Dermis microvascular lymphatic vessel endothelial cell (primary cell): ENCODE measurements at places on chromosomes 2 and 18.

DNA sequence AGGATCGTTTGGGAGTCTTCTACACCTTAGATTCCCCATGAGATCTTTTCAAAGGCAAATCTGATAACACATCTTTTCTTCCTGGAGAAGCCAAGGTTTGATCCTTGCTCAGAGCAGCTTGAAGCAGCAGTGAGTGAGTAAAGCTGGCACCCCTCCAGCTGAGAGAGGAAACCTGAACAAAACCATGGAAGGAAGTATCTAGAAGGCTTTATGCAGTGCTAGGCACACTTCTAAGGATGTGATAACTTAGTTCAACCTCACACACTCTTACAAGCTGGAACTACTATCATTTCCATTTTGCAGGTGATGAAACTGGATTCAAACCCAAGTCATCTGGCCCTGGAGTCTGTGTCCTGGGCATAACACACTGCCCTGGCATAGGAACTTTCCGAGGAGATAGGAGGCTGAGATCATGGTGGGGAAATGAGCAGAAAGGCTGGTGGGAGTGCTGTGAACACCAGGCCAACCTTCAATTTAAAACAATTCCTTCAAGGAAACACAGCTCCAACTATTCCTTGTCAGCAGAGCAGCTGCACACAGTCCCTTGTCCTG is 71.2 kb downstream of the CTAGE1 start:
- DNase-seq = peak; percentile 90

GRCh38 chr2:16478434-16479210 is 187.0 kb downstream of the CYRIA start:
- DNase-seq = no peak

DNA sequence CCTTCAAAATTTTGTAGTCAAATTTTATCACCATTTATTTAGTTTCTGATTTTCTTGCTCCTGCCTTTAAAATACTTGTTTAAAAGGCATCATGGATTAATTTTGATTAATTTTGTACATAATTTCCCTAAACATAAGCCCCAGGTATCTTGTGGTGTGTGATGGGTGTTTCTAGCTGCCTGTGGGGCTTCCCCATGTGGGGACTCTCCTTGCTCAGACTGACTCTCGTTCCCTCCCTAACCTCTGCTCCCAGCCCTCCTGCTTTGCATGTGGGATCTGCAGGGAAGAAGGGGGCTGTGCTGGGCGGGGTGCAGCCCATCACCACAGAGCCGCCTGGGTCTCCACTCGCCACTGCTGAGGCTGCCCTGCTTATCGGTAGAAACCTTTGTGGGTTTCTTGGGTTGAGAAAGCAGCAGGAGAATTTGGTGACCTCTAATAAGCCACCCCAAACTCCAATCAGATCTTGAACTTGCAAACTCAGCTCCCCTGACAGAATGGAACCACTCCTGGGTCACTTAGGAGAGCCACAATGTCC is 72.5 kb downstream of the MRPS9 start:
- no peak for DNase-seq

DNA sequence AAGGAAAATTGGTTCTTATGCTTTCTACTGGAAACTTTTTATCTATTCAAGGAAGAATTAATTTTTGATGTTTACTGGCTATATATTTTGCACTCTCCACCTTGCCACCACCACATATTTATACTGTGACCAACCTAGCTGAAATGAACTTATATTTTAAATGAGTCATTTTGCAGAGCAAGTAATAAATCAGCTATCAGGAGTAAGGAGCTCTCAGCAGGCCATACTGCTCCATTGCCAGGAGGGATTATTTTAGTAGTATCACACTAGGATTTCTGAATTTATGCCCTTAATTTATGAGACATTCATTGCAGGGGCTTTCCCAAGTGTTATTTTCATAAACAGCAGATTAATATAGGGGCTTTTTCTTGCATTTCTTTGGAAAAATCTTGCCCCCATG is 125.8 kb upstream of the CYP1B1 start:
- DNase-seq = no peak

- DNase-seq = no peak
These were observed at the start of gene CYRIA for GRCh38 chr2:16665748-16666448. Gene CYRIA (minus strand): TSS chr2:16665834. CDS start chr2:16588119, 77,715 bp downstream.

DNA sequence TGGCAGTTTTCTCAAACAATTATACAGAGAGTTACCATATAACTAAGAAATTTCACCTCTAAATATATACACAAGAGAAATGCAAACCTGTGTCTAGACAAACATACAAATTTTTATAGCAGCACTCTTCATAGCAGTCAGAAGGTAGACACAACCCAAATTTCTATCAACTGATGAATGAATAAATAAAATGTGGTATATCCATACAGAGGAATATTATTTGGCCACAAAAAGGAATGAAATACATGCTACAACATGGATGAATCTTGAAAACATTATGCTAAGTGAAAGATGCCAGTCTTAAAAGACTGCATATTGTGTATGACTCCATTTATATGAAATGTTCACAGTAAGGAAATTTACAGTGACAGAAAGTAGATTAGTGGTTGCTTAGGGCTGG is 30.6 kb upstream of the KDM3A start:
- DNase-seq = no peak

DNA sequence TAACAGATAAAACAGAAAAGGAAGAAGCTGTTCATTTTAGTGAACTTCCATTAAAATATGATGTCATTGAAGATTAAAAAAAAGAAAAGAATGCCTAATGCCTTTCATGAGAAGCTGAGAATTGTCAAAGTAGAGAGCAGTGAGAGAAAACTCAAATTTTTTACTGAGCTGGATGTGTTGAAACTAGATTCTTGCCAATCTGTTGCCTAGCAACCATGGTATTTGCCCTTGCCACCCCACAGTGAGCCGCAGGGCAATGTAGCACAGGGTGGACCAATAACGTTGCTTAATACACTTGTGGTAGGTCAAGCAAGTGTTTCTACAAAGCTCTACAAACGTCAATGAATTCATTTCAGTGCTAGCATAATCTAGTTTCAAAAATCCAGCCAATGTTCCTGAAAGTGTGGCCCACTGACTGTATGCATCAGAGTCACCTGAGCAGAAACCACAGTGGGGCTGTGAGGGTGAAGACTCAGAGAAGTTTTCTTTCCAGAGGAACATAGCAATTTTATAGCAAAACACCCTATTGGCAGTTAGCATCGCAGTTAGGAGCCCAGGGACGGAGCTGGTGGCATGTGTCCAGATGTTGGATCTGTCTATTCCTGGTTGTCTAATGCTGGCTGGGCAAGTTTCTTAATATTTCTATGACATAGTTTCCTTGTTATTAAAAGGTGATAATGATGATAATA is 132.2 kb downstream of the DOCK10 start:
- peak; percentile 27 for DNase-seq

DNA sequence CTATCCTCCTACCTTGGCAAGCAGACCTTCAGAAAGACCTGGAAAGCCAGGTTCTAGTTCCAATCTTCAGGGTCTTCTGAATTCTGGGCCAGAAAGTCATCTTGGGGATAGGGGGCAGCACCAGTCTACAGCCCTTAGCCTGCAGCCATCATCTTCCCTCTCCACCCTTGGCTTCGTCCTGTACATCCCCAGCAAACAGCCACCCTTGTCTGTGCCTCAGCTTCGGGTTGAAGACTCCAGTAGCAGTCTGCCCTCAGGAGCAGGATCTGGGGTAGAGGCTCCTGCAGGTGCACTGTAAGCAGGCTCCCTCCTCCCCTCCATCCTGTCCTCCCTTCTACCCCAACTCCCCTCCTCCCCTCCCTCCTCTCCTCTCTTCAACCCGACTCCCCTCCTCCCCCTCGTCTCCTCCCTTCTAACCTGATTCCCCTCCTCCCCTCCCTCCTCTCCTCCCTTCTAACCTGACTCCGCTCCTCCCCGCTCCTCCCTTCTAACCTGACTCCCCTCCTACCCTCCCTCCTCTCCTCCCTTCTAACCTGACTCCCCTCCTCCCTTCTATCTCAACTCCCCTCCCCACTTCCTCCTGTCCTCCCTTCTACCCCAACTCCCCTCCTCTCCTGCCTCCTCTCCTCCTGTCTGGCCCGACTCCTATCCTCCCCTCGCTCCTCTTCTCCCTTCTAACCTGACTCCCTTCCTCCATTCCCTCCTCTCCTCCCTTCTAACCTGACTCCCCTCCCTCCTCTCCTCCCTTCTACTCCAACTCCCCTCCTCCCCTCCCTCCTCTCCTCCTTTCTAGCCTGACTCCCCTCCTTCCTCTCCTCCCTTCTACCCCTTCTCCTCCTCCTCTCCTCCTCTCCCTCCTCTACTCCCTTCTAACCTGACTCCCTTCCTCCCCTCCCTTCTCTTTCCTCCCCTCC is 90.1 kb upstream of the SMAD2 start:
- no peak for DNase-seq

GRCh38 chr18:45538444-45538843 is 76.8 kb upstream of the SLC14A2 start:
- no peak for DNase-seq

DNA sequence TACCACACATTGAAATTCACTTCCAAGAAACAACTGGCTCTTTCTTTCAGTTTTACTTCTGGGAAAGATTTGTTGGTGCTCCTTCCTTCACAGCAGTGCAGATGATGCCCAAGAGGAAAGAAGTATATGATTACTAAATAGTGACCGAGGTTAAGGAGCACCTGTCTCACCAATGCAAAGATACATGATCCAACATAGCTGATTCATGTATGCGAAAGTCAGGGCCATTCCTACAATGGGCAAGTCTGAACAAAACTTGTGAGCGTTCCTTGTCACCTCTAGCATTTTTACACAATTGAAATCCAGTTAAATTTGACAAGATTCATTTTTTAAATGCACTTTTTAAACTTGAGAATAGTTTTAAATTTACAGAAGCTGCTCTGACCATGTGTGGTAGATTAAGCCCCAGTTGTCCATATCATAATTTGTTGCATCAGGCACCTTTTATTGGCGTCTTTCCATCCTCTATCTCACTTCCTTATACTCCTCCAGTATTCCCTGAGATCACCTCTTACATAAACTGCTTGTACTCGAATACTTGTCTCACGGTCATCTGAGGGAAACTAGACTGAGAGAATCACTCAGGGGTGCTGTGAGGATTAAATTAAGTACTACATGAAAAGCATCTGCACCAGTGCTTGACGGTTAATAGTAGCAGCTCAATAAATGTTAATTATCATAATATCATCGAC is 438.8 kb upstream of the CDH20 start:
- DNase-seq = no peak

- peak; percentile 63 for DNase-seq
These were observed 2.8 kb downstream of the IHH start for GRCh38 chr2:219057709-219058540.

DNA sequence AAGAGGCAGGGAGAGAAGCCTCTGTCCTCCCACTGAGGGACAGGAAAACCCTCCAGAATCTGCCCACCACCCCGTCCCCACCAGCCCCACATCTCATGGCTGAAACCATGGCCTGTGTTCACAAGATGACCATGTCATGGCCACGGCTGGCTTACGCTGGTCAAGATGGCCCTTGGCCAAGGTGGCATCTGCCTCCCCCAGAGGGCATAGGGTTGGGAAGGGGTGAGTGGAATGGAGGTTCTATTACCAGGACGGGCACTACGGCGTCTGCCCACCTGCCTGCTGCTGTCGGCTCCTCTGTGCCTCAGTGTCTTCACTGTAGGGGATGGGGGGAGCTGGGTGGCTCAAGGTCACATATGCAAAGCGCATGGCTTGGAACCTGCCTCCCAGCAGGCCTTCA is 19.8 kb downstream of the ODC1 start:
- no peak for DNase-seq

DNA sequence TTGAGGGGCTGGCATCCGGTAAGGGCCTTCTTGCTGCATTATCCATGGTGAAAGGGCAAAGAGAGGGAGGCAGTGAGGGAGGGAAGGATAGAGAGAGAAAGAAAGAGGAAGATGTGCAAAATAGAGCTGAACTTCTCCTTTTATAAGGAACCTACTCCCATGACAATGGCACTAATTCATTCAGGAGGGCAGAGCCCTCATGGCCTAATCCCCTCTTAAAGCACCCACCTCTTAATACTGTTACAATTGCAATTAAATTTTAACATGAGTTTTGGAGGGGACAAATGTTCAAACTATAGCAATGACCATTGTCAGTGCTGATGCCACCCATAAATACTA is 60.2 kb downstream of the CXCR4 start:
- DNase-seq = no peak

GRCh38 chr2:71564790-71565189 is 111.4 kb downstream of the DYSF start:
- no peak for DNase-seq

DNA sequence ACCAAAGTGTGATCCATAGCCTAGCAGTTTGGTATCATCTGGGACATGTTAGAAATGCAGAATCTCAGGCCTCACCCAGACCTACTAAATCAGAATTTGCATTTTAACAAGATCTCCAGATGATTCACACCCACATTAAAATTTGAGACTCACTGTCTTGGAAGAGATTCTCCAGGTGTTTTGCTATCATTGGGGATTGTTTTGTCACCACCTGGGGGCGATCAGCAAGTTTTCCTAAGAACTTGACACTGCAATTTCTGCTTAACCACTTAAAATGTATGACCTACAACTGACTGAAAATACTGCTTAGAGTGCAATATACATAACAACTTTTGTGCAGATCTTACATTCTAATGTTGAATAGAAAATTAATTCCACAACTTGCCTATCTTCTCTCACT is 18.9 kb upstream of the ITGA4 start:
- no peak for DNase-seq

DNA sequence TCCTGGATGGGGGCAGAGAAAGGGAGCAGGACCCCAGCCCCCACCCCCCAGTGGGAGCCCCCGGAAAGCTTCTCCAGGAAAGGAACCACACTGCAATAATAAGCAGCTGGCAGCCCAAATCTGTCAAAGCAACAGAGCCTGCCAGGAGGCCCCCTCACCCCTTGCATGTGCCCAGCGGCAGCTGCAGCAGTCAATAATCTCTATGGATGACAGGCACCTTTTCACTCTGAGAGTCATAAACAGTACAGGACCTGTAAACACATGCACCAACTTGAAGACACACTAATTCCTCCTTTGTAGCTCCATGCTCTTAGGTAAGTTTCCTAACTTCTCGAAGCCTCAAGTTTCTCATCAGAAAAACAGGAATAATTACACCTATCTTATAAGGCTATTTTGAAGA is 26.2 kb upstream of the KDM3A start:
- DNase-seq = no peak

DNA sequence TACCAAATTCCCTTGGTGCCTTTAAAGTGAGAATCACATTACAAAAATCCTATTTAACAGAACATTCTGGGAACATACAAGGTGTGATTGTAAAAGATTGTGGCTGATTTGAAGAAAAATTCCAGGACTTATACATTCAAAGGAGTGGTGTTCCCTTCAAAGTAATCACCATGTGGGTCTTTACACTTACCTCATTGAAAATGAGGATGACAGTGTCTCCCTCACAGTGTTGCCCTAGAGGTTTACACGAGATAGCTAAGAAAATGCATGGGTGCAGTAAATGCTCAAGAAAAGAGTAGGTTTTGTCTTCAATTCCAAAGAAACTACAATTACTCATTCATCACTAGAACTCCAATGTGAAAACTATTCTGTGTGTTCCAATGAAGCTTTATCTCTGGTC is 331.5 kb downstream of the SLC4A3 start:
- DNase-seq = no peak

- DNase-seq = no peak
These were observed 255.3 kb downstream of the SH3BP4 start for GRCh38 chr2:235206980-235207579.
